Fibroblast of the conjunctiva (primary cell): ENCODE measurements at places on chromosomes 12 and 14.

DNA sequence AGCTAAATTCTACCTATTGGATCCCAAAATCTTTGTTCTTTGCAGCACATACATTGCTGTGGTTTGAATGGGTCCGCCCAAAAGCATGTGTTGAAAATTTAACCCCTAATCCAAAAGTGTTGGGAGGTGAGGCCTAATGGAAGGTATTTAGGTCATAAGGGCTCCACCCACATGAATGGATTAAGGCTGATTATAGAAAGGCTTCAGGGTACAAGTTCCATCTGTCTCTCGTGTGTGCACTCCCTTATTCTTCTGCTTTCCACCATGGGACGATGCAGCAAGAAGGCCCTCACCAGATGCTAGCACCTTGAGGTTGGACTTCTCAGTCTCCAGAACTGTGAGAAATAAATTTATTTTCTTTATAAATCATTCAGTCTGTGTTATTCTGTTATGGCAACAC, 190.9 kb downstream of the SOX5 start:
- no peak for DNase-seq

- no peak for DNase-seq
Observed at GRCh38 chr12:116186482-116187150, 90.9 kb downstream of the MED13L start.

- no peak for DNase-seq
Observed at GRCh38 chr14:103740991-103741689, 25.5 kb downstream of the ZFYVE21 start.

- no peak for DNase-seq
Observed at GRCh38 chr12:25828188-25828587, 130.3 kb upstream of the RASSF8 start.

GRCh38 chr12:27771481-27772327, 8.3 kb upstream of the KLHL42 start:
- DNase-seq = no peak

DNA sequence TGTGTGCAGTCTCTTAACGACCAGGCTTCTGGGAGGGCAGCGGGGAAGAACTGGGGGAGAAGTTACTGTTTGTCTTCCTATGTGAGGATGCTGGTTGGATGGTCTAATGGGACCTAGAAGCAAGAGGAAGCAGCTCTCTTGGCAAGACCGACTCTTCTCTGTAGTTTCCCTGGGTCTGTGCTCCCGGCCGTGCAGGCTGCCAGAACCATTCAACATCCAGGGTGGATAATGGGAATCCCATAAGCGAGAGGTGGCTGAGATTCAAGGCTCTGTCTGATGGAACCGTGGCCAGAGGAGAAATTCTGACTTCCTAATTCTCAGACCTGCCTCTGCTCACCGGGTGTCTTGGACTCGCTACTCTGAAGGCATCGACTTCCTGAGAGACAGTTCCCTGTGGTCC, 561.0 kb upstream of the TBX3 start:
- no peak for DNase-seq

DNA sequence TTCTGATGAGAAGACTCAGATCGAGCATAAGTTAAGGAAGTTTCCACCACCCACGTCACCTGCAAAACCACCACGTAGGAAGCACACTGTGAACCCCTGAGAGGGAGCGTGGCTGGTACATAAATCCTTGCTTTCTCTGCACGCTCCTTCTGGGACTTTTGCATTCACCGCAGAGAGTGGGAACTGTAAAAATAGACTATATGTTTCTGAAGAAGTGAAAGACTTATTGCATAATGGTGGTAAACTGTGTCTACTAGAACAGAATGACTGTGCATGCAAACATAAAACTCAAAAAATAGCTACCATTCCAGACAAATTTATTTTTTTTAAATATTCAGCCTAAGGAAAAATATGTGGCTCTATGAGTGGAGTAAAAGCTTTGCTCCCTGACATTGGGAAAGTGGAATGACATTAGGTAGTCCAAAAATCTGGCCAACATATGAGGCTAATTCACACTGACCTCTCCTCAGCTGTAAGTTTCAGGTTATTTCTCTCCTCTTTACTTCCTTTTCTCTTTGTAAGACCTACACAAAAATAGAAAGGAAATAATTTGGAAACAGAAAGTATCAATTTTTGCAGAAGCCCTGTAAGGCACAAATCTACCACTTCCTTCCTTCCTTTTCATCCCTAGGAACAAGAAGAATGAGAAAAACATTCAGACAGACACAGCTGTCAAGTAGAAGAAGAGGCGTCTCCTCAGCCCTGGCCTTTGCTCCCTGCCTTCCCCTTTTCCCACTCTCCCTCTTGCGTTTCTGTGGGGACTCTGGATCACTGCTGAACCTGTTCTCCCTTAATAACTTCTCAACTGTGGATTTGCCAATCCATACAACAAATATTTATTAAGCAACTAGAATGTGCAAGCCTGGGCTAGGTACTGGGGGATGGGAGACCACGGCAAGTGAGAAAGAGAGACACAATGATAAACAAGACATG, 264.3 kb upstream of the FOXN3 start:
- no peak for DNase-seq

- no peak for DNase-seq
Observed at GRCh38 chr12:26360062-26360461, 164.7 kb downstream of the SSPN start.

GRCh38 chr12:120438495-120439198, 734 bp downstream of the COX6A1 start:
- DNase-seq = no peak

DNA sequence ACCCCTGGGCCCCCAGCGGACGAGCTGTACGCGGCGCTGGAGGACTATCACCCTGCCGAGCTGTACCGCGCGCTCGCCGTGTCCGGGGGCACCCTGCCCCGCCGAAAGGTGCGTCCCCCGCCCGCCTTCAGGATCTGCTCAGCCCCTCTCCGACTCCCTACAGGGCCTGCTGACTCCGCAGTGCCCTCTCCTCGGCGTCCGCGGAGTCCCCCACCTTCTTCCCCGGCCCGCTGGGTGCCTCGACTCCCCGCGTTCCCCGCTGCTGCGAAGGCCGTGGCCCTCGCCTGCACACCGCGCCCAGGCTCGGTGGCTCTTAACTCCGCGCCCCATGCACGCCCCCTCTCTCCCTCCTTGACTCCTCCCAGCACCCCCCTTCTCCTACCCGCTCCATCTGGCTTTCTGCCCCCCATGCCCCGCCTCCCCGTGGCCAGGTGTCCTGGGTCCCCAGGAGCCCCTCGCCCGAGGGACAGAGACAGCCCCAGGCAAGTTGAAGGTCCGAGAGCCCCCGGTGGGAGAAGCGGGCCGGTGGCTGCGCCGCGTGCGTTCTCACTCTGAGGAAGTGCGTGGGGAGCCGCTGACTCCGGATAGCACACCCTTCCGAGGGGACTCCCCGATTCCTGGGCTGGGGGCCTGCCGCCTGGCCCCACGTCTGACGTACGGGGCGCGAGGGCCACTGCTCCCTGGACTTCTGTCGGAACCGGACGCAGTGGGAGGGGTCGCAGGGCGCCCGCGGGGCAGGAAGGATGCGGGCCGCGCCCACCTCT, 594 bp downstream of the TAMALIN start:
- DNase-seq = no peak

DNA sequence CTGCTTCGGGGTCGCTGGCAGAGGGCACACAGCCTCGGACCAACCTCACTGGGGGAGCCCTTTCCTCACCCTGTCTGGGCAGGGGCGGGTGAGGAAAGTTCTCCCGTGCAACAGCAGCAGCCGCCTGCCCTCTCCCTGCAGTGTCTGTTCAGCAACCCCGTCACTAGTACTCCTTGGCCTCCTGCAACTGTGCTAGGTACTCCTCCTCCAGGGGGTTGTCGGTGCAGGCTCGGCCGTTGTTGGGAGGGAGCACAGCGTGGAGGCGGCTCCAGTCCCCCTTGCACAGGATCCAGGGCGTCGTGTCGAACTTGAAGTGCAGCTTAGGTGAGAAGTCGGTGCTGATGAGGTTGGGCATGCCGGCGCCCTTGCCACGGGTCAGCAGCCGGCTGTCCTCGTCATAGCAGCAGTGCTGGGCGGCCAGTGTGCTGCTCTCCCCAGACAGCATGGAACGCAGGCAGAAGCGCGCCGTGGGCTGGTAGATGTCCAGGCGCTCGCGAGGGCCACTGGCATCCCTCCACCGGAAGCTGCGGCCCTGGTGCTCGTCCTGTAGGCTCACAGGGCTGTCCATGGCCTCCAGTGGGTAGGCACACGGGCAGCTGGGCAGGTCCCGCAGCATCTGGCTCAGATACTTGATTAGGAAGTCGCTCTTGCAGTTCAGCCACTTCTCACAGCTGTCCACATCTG, 17.7 kb downstream of the AHSA1 start:
- DNase-seq = no peak
